ENCODE measurements at places on chromosomes 5 and 9.

DNA sequence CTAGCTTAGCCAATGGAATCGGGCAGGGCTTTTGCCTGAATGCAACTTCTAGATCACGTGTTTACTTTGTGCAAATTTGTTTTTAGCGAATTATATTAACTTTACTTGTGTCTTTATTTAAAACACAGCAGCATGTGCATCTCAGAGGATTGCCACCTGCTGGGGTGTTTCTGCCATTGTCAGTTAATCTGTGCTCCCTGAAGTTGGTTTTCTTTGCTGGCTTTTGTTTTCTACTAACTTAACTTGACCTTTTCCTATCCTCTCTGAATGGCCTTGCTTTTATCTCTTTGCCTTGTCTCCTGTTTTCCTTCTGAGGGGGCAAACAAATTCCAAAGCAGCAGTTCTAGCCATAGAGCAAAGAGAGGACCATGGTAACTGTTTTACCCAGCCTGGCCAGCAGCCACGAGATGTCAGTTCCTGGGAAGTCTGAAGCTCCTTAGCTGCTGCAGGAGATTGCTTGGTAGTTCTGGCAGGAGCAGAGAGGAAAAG is 67.6 kb downstream of the ARHGEF28 start:
- DNase-seq: no peak

DNA sequence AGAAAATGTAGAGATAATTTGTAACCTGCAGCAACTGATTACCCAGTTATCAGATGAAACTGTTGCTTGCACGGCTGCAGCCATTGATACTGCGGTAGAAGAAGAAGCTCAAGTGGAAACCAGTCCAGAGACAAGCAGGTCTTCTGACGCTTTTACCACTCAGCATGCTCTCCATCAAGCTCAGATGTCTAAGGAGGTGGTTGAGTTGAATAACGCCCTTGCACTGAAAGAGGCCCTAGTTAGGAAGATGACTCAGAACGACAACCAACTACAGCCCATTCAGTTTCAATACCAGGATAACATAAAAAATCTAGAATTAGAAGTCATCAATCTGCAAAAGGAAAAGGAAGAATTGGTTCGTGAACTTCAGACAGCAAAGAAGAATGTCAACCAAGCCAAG is 1.7 kb downstream of the KIF4B start:
- DNase-seq: no peak

DNA sequence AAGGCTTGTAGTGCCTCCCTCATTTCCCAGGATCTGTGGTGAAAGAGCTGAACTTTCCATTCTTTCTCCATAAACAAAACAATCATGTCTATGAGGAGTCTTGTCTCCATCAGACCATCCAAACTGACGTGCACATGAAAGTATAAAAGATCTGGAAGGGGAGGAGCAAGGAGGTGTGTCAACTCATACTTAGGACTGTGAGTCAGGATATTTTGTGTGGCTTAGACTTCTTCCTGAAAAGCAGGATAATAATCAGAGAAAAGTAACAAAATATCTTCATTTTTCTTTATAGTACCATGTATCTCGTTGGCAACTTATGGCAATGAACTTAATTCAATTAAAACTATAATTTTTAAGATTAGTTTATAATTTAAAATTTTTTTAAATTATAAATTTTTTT is 96.0 kb upstream of the PRRC1 start:
- no peak for DNase-seq

- no peak for DNase-seq
Observed at GRCh38 chr5:9782826-9783560, 152.8 kb upstream of the TAS2R1 start.

- DNase-seq: no peak
Observed at GRCh38 chr9:110303133-110303532, 34.5 kb downstream of the TXNDC8 start.

DNA sequence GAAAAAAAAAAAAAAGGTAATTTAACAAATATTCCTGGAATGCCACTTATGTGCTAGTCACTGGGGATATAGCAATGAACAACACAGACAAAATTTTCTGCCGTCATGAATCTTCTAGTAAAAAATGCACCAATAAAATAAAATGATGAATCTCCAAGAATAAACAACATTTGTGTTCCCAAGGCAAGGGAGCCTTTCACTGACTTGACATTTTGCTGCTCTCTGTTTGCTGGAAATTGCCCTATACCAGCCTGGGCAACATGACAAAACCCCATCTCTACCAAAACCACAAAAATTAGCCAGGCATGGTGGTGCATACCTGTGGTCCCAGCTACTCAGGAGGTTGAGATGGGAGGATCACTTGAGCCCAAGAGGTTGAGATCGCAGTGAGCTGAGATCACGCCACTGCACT is 64.5 kb upstream of the ERBIN start:
- no peak for DNase-seq

GRCh38 chr5:58143727-58144126 is 316.2 kb downstream of the PLK2 start:
- DNase-seq: no peak

DNA sequence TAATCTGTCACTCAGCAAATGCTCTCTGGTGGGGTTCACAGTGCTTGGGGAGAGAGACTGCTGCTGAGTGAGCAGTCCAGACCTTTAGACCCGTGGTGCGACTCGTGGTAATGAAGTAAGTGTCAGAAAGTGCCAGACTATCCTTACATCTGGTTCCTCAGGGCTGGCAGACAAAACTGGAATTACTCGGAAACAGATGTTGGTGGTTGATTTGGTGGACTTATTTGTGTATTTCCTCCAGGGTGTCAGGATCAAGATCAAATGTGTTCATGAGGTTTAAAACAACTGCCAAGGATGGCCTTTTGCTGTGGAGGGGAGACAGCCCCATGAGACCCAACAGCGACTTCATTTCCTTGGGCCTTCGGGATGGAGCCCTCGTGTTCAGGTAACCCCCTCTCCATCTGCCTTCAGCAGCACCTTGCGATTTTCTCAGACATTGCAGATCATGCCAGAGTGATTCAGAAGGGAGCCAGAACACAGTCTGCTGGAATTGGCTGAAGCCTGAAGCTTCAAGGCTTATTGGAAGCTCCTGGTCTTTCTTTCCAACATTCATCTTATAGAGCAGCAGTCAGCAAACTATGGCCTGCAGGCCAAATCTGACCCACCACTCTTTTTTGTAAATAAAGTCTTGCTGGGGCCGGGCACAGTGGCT is 105.2 kb downstream of the LIFR start:
- no peak for DNase-seq

DNA sequence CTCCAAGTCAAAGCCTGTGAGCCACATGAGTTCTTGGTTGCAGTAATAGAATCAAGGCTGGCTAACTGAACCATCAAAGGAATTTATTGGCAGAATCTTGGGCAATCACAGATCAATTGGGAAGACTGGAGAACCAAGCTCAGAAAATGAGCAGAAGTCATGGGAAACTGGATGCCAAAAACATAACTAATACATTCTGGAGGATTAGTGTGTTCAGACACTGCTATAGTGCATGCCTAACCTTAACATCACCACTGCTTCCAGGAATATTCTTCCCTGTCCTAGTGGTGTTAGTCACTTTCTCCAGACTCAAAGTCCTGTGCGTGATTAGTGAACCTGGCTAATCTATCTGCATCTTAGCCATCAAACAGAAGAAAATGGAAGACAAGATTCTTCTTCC is 843.7 kb downstream of the EFNA5 start:
- no peak for DNase-seq

DNA sequence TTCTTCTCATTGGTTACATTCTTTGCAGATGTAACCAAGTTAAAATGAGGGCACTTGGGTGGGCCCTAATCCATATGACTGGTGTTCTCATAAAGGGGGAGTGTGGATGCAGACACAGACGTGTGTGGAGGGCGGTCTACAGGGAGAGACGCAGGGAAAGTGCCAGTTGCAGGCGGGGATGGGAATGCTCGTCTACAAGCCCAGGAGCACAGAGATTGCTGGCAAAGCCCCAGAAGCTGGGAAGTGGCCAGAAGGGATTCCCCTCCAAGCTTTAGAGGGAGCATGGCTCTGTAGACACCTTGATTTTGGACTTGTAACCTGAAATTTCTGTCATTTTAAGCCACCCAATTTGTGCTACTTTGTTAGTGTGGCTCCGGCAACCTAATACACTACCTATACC is 96.8 kb upstream of the CTSL start:
- no peak for DNase-seq

- DNase-seq: no peak
Observed at GRCh38 chr9:38138276-38138675, 69.2 kb upstream of the SHB start.

DNA sequence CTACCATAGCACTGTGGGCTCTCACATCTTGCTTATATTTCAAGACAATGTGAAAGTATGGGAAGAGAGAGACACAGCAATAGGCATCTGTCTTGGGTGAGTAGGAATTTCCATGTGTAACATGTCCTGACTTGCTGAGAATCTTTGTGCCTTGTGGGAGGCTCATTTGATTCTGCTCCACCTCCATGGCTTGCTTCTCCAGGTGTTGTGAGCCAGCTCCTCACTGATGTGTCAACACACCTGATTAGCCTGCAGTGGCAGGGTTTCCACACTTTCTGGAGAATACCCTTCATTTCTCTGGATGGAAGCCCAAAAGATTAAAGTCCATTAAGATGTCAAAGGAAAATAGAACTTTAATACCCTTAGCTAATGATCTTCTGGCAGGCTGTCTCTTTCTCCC is 613.6 kb downstream of the ZNF608 start:
- DNase-seq: no peak

DNA sequence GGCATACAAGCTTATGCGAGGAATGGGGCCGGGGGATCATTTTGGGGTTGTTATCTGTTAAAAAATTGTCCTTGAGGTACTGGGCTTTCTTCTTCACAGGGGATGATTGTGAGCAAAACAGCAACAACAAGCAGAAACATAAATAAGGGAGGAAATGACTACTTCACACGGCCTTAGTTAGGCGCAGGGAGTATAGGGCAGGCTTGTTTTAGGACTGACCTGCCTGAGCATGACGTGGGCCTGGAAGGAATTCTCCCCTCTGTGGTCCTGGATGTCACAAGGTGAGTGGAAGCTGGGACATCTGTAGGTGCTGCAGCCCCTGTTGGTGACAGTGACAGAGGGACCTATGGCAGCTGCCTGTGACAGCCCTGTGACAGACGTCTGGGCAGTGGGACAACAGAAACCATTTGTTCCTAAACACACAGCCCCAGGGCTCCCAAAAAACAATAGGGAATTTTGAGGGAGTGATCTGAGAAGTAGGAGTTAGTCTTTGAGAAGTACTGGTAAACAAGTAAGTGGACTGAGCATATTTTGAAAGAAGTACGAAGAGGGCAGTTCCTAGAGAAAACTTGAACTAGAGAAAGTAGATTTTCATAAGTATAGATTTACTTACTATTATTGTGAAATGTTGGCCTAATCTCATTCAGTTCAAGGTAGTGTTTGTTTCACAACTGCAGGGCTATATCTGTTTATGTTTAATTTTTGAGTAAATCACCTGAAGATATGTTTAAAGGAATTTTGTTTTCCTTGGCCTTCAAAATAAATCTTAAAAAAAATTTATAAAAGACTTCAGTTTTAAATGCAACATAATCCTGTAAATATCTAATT is 113.1 kb downstream of the KDM4C start:
- DNase-seq: no peak

- DNase-seq: no peak
Observed at GRCh38 chr9:14813336-14814248, 91.1 kb upstream of the CER1 start.

DNA sequence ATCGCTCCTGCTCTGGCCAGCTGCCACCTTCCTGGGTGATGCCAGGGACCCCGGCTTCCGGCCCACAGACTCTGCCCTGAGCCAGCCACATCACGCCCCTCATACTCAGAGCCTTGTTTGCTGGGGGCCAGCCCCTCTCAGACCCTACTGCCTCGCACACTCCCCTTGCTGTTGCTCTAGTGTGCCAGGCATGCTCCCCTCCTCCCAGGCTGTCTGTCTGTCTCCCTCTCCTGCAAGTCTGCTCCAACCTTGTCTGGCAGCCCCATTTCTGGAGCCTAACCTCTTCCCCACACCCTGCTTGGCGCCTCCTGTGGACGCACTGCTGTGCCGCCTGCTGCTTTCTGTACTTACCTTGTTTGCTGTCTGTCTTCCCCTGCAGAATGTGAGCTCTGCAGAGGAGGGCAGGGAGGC is 184.7 kb downstream of the HSPA4 start:
- no peak for DNase-seq

- DNase-seq: no peak
Observed at GRCh38 chr9:109639674-109640579, 140.1 kb upstream of the PALM2AKAP2 start.

GRCh38 chr5:161023551-161023950 is 171.5 kb upstream of the ATP10B start:
- no peak for DNase-seq

- no peak for DNase-seq
Observed at GRCh38 chr5:43312076-43312661, 1.0 kb downstream of the HMGCS1 start.

DNA sequence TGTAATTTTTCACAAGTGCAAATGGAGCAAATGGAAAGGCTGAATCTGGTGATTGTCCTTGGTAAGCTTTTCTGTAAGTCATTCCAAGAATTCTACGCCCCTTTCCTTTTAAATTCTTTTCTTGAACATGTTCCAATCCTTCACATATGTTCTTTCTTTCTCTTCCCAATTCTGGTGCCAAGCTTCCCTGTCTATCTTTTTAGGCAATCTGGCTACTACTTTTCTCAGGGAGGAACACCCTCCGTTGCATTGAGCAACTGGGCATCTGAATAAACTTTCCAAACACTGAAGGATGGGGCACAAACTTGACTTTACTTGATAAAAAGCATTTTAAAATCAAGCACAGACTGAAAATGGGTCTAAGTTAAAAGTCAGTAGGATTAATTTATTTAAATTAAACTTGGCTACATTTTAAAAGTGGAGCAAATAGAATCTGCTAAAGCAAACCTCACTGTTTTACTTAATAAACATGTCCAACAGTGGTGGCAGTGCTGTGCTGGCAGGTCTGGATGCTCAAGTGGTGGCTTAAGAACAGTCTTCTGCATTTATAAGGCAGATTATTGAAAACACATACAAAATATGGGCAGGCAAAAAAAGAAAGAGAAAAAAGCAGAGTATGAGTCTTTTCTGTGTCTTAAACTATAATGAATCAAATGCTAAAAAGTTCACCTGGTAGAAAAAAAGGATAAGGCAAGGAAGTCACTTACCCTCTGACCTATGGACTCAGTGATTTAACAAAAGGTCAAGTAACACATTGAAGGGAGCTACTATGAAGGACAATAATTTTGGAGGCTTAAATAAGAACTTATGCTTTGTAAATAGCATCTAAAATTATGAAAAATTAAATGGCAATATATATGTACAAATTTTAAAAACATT is 5.4 kb downstream of the ELL2 start:
- DNase-seq: no peak

DNA sequence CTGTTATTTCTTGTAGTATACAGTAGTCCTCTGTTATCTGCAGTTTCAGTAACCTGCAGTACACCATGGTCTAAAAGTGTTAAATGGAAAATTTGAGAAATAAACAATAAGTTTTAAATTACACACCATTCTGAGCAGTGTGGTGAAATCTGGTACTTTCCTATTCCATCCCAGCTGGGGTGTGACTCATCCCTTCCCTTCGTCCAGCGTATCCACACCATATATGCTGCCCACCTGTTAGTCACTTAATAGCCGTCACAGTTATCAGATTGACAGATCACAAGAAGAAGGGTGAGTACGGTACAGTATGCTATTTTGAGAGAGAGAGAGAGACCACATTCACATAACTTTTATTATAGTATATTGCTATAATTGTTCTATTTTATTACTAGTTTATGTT is 28.9 kb downstream of the FAM151B start:
- DNase-seq: no peak

- DNase-seq: no peak
Observed at GRCh38 chr9:116381350-116381749, 227.8 kb downstream of the PAPPA start.
